ENCODE measurements at places on chromosomes 12 and 14.

DNA sequence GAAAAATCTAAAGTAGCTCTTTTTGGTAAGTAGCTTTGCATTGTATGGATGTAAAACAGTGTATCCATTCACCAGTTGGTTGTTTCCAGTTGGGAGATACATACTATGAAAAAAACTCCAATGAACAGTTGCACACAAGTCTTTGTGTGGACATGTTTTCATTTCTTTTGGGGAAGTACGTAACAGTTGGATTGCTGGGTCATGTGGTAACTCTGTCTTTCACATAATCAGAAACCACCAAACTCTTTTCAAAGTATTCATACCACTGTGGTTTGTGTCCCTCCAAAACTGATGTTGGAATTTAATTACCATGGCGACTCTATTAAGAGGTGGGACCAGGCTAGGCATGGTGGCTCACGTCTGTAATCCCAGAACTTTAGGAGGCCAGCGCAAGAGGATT is 58.9 kb upstream of the RESF1 start:
- no peak for DNase-seq

GRCh38 chr14:55717621-55718020 is 137.6 kb downstream of the KTN1 start:
- DNase-seq, result no peak

GRCh38 chr12:64682572-64683277 is 72.4 kb downstream of the RASSF3 start:
- DNase-seq, result no peak

GRCh38 chr14:23269193-23269592 is 16.7 kb downstream of the HOMEZ start:
- no peak for DNase-seq

- no peak for DNase-seq
These were observed 170.4 kb upstream of the HIF1A start for GRCh38 chr14:61524936-61525292.

DNA sequence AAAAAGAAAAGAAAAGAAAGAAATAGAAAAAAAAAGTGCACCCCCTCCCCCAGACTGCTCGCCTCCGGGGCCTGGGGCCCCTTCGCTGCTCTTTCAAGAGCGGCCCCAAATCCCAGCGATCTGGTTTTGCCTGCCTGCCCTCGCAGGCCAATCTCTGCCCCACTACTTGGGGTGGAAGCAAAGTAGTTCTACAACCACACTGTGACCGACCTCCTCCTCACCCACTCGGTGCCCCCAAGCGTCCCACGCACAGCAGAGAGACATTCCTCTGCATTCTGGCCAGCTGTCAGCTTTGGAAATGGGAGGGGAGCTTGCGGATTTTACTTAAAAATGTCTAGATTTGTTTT is 2.4 kb upstream of the TBX3 start:
- no peak for DNase-seq

DNA sequence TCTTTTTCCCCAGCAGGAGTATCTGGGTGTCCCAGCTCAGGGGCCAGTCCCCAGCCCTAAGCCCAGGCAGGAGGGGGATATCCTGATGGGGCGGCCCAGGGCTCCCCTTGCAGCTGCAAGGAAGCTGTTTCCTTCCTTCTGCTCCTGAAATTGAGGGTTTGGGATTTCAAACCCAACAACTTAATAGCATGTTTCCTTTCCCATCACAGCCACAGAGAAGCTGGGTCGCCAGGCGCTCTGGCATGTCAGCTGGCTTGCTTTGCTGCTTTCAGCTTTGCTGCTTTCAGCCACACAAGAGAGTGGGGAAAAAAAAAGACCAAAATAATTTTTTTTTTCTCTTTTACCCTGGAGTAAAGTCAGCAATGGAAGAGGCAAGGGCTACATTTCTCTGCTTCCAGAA is 30.0 kb downstream of the HVCN1 start:
- DNase-seq, result no peak

- DNase-seq, result no peak
These were observed 1.1 kb downstream of the FITM1 start for GRCh38 chr14:24131549-24131966.

GRCh38 chr12:92140896-92141536 is 4.6 kb downstream of the BTG1 start:
- no peak for DNase-seq

DNA sequence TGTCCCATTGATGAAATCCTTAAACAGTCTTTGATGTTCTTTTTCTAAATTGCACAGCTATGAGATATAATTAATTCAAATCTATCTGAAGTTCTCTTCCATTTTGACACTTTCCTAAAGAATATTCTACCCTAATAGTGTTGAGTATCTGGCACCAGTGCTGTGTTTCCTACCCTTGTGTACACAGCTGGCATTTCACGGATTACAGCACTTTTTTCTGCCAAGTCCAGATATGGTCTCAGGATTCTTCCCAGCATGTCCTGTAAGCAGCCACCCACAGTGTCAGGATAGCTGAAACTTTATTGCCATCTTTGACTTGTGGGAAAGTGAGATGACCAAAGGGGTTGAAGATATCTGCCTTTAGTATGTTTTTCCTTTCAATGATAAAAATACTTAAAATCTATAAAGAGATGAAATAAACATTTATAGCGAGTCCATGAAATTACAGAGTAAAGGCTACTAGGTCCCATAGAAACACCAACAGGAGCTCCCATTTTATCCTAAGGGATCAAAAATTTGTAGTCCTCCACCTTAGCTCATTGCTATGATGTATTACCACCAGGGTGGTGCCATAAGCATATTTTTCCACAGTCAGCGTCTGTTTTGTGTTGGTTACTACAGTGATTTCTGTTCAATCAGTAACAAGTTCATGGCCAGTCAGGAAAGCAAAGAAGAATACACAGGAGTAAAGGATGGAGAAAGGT is 96.7 kb downstream of the TRHDE start:
- DNase-seq, result no peak

DNA sequence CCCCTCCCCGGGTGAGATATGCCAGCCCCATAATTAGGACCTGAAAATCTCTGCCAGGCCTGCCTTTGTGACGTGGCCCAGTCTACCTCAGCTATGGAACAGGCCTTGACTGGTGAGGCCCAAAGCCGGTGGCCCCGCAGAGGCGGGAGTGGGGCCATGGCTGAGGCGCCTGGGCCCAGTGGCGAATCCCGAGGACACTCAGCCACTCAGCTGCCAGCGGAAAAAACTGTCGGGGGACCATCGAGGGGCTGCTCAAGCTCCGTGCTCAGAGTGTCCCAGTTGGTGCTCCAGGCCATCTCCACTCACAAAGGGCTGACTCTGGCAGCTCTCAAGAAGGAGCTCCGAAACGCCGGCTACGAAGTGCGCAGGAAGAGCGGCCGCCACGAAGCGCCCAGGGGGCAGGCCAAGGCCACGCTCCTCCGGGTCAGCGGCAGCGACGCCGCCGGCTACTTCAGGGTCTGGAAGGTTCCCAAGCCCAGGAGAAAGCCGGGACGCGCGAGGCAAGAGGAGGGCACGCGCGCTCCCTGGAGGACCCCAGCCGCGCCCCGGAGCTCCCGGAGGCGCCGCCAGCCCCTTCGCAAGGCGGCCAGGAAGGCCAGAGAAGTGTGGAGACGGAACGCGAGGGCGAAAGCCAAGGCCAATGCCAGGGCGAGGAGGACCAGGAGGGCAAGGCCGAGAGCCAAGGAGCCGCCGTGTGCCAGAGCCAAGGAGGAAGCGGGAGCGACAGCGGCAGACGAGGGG is 21.4 kb downstream of the ZNF641 start:
- no peak for DNase-seq

DNA sequence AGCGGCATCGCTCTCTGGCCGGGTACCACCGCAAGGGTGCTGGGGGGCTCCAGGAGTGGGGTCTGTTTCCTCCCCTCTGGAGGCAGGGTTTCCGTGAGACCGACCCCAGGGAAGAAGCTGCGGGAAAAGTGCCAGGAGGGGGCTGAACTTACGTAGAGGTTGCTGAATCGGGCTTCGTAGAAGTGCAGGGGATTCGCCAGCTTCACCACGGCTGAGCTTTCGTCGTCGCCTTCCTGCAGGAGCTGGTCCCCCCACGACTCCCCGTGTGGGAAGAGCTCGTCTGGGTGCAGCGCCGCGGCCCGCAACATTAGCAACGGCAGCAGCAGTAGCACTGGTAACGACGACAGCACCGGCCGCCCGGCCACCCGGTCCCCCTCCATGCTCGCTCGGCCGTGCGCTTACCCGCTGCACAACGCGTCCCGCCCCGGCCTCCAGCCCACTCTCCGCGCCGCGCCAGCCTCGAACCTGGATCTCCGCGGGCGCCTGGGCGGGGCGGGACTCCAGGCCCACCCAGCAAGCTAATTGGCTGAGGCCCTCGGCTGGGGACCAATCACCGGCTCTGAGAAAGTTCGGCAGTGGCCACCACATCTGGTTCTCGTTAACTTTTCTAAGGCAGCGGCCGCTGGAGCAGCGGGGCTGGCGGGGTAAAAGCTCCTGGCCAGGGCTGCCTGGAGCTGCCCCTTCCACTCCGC is at the start of gene NID2:
Gene NID2 (minus strand): TSS at position 445 of the 692 bp plus-strand sequence. CDS start 65 bp downstream, at position 380.
- DNase-seq, result peak; percentile 29

DNA sequence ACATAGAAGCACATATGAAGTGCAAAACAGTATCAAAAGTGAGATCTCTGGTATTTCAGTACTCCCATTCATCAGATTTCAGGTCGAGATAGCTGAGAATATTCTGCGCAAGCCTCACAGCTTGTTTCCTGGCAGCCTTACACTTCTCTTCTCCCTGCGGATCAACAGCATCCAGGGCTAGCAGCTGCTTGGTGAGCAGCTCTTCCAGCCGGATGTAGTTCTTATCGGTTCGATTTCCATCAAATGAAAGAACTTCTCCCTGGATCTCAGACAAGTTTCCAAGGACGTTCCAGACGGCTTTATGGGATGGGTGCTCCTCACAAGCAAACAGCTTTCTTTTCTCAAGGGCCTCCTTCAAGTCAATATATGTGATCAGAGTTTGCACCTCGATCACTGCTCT is 2.7 kb downstream of the BAG5 start:
- no peak for DNase-seq

DNA sequence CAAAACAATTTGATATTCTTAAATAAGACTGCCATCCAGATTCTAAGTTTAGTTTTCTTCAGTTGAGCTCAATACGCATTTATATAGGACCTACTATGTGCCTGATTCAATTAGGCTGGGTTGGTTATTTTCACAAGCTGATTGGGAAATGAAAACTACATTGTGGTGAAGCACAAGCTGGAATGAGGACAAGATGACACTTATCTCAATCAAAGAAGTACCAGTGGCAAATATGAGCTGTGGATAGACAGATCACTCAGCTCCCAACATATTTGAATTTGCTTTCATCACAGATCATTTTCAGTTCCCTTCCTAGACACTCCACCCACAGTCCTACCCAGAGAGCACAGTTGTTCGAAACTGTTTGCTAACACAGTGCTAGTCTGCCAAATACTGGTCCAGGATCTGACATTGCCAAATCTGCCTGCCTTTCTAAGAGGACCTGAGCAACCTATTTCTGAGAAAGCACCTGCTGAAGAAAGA is 74.7 kb downstream of the LLPH start:
- DNase-seq, result no peak

- DNase-seq, result no peak
These were observed 62.1 kb downstream of the ADGRD1 start for GRCh38 chr12:131015581-131016337.

- no peak for DNase-seq
These were observed 56.2 kb downstream of the MAP4K5 start for GRCh38 chr14:50476134-50476533.

GRCh38 chr14:95121911-95122620 is 35.3 kb downstream of the DICER1 start:
- no peak for DNase-seq

DNA sequence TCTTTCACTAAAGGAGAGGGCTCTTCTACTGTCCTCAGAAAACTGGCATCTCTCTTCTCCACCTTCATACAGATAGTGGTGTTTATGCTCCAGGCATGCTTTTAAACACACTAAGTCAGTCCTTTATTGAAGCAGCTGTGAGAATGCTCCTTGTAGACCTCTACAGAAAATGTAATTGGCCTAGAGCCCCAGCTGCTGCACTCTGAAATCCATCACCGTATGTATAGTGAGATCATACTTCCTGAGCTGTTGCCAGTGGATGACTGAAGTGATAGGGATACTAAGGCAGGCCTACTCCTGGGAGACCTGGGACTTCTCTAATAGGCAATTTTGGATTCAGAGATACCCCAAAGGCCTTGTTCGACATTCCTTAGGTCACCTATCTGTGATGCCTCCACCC is 535.4 kb downstream of the RPS29 start:
- no peak for DNase-seq

DNA sequence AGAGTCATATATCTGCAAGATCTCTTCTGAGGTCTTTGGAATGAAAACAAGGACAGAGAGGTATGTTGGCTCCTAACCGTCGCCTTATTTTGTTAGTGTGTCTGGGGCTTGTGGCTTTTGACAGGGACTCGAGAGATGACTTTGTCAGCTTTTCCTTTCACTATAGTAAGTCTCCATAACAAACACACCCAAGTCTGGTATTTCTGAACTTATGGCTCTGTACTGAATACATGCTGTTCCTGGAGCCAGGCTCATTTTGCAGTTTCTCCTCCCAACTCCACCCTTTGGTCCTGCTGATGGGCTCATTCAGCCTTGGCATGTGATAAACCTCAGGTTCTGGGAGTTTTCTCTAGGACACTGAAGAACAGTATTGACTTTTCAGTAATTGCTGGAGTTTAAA is 27.7 kb upstream of the TMED10 start:
- no peak for DNase-seq

Measured in activated CD8-positive, alpha-beta memory T cell treated with anti-CD3 and anti-CD28 coated beads, Interleukin-2, amount 50 U/mL, for 4 hours (primary cell).